ENCODE measurements at places on chromosomes 13 and 19. TPM values are rescaled to one million over a fixed set of nuclear protein-coding genes. Genes with fewer than 3 reads are reported as not detected.

Gene ZNF296
- not detected for total RNA-seq

Gene FREM2
- total RNA-seq: 1.3 TPM

Gene LHFPL6
- 26.3 TPM for total RNA-seq

Gene TEX29
- total RNA-seq: 1.1 TPM

Gene CALR3
- total RNA-seq: not detected

Gene MBD3L2
- not detected for total RNA-seq

Gene ZNF222
- total RNA-seq: 1.1 TPM

Gene RPS5
- total RNA-seq: 1,517 TPM

Gene GIPR
- not detected for total RNA-seq

Data from gastrocnemius medialis (tissue), 4 donors.